CMK (cell line): ENCODE measurements at places on chromosomes 6 and 20.

GRCh38 chr6:7137335-7138045 lies 29.7 kb downstream of the RREB1 start:
- no peak for DNase-seq

DNA sequence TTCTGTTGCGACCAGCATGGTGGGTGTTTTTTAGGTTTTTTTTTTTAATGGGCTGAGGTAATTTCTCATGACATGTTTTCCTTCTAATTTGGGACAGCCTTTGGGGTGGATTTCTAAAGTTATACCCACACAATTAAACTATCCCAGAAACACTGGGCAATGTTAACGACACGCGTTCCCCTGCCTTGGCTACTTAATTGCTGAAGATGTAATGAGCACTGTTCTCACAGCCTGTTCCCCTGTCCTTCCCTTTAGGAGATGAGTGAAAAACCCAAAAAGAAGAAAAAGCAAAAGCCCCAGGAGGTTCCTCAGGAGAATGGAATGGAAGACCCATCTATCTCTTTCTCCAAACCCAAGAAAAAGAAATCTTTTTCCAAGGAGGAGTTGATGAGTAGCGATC lies 5.2 kb downstream of the NOP56 start:
- no peak for DNase-seq

DNA sequence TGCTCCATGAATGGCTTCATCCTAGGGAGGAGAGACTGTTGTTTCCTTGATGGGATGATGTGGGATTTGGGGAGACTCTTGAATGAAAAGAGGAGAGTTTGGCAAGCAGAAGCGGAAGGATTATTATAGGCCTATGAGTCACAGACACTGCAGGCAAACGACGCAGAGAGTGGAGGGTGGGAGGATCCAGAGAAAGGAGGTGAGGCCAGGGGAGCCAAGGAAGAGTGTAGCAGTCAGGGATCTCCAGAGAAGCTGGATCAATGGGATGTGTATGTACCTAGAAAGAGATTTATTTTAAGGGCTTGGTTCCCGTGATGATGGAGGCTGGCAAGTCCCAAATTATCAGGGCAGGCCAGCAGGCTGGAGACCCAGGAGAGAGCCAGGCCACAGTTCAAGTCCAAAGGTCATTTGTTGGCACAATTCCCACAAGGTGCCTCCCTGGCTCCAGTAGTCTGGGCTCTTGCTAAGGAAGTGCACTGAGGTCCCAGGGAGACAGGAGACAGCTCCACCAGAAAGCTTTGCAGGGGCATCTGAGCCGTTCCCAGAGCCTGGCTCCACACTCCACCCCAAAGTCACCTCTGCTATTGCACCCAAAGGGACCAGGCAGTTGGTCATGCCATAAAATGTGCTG lies 76.0 kb downstream of the ADTRP start:
- no peak for DNase-seq

GRCh38 chr6:137601471-137601870 lies 107.3 kb upstream of the OLIG3 start:
- DNase-seq: no peak

DNA sequence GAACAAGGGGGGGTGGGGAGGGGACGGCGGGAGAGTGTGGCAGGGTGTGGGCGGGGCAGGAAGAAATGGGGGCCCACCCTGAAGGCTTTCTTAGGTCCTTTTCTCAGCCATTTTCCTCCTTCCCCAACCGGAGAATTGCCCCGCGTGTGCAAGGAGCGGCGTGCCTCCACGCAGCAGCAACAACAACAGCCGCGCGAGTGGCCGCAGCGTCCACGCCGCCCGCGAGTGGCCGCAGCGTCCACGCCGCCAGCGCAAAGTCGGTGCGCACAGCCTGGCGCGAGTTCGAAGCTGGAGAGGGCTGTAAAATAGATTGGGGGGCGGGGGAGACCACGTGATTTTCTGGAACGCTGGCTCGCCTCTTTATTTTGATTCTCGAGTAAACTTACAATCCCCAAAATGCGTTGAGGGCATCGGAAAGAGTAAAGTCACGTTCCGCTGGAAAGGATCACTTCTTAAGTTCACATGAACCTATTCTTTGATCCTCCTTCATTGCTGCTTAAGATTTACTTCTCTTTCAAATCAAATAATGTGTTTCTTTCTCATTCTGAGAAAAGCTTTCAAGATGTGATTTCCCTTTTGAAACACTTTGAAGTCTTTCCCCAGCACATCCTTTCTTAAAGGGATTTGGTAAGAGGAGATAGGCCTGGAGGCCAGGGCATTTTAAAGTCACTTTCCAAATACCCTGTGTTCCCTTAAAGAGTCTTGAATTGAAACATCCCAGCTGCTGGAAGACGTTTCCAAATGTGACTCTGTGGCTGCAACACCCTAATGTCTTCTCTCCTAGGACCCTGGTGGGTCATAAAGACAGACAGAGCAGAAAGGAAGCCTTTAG lies 66.7 kb upstream of the ZNF217 start:
- DNase-seq: no peak

DNA sequence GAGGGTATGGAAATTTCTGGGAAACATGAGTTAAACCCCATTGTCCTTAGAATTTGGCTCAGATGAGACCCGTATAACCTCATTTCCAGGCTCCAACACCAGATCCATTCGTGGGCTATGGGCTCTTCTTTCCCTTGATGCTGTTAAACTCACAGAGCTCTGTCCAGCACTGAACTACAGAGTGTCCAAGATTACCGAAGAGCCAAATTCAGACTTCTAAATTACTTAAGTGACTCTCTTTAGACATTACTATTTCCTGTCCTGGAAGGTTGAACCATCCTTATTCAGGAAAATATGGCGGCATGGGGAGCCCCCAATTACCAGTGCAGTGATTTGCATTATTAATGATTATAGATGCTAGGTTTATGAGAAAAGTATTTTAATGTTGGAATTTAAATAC lies 124.9 kb upstream of the EDN1 start:
- no peak for DNase-seq

GRCh38 chr6:56732517-56732916 lies 89.8 kb upstream of the DST start:
- DNase-seq: no peak

- no peak for DNase-seq
These were observed 19.2 kb upstream of the ZSCAN16 start for GRCh38 chr6:28105245-28105639.

DNA sequence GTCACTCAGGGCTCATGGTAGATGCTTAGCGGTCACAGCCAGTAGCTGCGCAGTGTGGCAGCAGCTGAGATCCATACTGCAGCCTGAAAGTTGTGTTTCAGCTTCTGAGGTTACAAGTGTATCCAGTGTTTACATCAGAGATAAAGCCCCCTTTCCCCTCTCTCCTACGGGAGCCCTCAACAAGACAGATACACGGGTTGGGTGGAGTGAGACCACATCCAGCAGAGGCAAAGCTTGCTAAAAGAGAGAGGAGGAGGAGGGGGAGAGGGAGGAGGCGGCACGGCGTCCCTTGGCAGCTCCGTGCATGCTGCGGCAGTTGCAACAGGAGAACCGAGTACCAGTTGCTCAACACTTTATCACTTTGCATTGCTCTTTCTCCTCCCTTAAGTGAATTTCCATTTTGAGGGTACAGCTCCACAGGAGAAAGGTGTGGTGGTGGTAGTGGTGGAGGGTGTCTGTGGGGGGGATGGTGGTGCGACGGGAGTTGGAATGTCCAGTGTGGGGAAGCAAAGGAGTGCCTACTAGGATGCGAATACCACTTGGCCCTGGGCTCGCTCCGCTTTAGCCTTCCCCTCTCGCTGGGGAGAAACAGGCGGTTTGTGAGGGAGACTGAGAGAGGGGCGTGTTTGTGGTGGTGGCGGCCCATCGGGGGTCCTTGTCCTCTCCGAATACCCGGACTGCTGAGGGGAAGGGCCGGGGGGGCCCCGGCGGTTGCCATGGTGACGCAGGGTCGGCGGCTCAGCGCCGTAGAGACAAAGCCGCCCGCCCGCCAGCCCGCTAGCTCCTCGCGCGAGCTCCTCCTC lies 405 bp upstream of the RNF182 start:
- no peak for DNase-seq

GRCh38 chr6:124819346-124819745 lies 142.9 kb upstream of the RNF217 start:
- DNase-seq: no peak

DNA sequence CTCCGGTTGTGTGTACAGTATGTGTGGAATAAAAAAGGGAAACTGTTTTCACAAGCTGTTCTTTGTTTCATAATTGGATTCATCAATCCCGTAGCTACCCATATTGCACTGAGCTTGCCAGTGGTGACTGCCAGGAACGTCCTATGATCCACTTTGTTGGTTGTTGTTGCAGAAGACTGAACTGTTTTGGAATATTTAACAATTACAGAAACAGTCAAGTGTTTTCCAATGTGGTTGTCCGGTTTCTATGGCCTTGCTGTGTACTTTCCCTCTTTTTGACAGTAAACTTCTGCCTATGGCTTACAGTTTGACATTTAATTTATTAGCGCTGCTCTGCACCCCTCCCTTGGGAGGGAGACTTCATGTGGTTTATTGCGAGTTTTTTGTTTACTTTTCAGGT lies 141.2 kb downstream of the DTNBP1 start:
- DNase-seq: no peak

GRCh38 chr20:37317994-37318640 lies 27.8 kb upstream of the SRC start:
- DNase-seq: no peak

- no peak for DNase-seq
These were observed 66.7 kb downstream of the CD164 start for GRCh38 chr6:109315341-109316110.

- DNase-seq: no peak
These were observed 22.9 kb downstream of the DHX35 start for GRCh38 chr20:38985060-38985459.

GRCh38 chr6:9139746-9140145 lies 704.4 kb upstream of the SLC35B3 start:
- DNase-seq: no peak

DNA sequence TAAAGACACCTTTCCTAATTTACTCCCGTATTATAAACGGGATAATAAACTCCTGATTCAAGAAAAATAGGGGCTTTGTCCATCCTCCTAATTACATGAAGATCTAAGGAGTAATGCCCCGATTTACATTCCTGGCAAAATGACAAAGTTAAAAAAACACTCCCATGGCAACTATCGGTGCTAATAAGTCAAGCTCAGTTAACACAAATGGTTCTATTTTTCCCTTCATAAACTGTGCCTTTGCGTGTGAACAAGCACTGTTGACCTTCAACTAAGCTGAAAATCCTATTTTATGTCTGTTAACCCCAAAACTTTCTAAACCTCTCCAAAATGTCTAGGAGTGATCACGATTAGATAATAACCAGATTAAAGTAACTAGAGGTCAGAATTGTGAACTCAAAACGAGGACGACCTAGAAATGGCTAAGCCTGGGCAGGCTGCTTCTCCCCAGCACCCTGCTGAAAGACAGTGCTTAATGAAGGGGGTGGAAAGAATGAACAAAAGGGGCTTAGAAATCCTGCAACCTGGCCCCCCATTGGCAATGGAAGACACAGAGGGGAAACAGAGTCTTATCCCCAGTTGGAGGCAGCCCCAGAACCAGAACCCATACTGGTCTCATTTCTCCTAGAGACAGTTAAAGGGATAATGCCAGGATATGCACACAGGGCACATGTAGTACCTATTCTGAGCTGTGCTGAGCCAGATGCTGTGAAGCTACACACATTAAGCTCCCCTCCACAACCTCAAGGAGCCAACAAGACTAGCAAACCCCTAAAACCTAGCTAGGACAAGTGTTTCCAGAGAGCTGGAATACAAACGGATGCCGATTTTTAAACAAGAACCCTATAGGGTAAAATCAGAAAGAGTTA lies 23.0 kb downstream of the SLC23A2 start:
- no peak for DNase-seq

DNA sequence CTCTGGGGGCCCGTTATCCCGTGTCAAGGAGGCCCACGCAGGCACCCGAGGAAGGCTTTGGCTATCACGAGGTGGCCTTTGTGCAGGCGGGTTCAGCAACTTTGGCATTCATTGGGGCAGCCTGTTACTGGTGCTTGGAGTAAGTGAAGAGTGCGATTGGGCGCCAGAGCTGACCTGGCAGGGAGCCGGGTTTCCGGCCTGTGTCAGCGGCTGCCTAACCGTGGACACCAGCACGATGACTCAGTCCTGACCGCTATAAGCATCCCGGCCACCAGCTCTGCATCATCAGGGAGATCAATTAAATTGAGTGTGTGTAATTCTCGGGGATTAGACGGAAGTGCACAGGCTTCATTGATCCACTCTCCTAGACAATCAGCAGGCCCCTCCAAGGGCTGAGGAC lies 45.9 kb downstream of the CDH4 start:
- no peak for DNase-seq

- no peak for DNase-seq
These were observed 6.0 kb upstream of the TGM2 start for GRCh38 chr20:38170826-38171674.

DNA sequence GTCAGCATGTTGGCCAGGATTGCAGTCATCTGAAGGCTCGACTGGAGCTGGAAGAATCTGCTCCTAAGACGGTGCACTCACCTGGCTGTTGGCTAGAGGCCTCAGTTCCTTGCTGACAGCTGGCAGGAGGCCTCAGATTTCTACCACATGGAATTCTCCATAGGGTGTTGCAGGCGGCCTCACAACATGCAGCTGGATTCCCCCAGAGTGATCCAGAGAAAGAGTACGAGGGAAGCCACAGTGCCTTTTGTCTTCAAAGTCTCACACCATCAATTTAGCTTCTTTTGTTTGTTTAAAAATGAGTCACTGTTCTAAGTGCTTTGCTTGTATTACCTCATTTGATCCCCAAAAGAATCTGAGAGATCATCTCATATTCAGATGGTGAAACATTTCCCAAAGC lies 65.5 kb upstream of the FYN start:
- DNase-seq: no peak

DNA sequence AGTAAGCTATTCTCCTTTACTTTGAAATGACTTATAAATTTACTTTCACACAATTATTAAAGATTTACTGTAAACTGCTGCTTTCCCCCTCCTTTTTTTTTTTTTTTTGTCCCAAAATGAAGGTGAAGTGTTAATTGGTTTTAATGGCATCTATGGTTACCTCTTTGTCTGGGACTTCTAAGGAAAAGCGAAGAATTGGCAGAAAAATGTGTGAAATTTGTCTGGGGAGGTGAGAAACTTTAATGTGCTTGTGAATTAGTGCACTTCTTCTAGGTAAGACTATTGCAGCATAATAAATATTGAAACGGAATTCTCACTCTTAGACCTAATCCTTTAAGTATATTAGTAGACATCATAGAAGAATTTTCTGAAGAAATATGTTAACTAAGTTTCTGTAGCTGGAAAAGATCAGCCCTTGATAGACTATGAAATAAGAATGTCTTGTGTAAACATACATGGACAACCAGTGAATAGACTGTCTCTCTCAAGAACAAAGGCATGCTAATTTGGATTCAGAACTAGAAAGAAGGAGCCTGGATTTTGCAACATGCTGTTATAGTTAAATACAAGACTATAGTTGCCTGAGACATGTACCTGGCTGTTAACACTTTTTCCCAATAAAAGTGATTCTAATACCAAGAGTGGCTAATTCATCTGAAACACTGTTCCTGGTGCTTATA lies 23.9 kb downstream of the FLRT3 start:
- no peak for DNase-seq

- DNase-seq: no peak
These were observed 54.4 kb downstream of the JAG1 start for GRCh38 chr20:10619427-10619826.

GRCh38 chr6:125507987-125508655 lies 206.4 kb upstream of the HDDC2 start:
- DNase-seq: no peak

GRCh38 chr6:89116702-89117101 lies 1.2 kb downstream of the SRSF12 start:
- DNase-seq: no peak
